ENCODE measurements at places on chromosomes 16 and 17.

DNA sequence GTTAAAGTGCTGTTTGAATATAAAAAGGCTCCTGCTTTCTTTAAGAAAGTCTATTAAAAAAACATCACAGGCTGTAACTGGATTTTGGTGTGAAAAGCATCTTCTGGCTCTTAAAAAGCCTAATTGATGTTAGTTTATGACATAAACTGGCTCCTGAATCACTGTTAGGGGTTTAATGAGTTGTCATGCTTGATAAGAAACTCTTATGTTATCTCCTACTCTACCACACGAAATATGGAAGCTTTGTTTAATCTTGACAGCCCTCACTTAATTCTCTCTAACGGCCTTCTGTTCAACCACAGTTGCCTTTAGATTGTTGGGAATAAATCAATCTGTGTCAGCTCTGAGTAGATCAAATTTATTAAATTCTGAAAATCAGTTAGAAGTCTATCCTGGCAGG lies 51.5 kb downstream of the CPPED1 start:
- DNase-seq, result no peak

DNA sequence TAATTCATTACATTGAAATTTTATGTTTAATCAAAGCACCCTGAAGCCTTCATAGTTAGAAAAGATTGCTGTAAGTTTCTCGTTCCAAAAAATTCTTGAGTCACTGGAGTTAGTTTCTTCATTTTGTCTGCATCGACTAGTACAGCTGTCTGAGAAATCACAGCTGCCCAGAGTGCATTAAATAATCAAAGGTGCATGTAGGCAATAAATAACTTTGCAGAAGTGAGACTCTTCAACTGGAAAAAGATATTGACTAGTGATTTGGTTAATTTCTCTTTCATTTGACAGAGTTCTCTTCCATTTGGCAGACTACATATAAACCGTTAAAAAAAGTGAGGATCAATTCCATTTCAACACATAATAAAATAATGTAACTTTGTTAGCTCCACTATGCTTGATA lies 234.0 kb downstream of the CNTNAP4 start:
- no peak for DNase-seq

DNA sequence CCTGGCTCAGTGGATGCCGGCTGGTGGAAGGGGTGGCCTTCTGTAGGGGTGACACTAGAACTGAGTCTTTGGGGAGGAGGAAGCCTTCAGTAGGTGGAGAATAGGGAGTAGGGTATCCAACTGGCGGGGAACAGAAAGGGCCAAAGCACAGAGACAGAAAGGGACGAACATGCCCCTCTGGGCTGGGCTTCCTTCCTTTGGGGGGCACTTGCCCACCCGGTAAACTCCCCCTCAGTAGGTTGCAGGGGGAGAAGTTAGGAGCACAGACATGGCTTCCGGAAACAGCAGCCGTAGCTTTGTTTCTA lies 774 bp downstream of the ENGASE start:
- DNase-seq, result no peak

DNA sequence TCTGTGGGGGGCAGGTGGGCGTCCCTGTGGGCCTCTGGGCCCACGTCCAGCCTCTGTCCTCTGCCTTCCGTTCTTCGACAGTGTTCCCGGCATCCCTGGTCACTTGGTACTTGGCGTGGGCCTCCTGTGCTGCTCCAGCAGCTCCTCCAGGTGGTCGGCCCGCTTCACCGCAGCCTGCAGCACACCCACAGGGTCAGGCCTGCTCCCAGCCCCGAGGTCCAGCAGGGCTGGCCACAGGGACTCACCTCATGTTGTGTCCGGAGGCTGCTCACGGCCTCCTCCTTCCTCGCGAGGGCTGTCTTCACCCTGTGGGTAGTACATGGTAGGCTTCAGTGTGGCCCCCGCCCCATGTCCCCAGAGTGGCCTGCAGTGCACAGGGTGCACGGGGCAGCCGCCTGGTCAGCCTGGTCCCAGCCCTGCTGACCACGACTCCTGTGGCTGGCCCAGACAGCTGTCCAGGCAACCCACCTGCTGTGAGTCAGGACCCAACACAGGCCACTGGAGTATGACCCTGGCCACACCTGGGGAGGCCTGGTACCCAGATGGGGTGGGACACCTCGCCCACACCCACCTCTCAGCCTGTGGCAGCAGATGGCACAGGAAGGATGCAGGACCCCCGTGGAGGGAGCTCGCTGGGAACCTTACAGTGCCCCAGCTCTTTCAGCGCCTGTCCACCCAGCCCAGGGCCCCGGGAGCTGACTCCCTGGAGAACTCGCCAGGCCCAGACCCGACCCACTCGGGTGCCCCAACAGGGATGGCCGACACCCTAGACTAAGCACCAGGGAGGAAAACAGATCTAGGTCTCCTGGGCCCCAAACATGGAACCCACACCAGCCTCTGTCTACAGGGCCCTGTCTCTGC lies 23.9 kb upstream of the AATK start:
- DNase-seq, result no peak

- DNase-seq, result no peak
Observed at GRCh38 chr17:32636598-32637218, 149.9 kb downstream of the CDK5R1 start.

DNA sequence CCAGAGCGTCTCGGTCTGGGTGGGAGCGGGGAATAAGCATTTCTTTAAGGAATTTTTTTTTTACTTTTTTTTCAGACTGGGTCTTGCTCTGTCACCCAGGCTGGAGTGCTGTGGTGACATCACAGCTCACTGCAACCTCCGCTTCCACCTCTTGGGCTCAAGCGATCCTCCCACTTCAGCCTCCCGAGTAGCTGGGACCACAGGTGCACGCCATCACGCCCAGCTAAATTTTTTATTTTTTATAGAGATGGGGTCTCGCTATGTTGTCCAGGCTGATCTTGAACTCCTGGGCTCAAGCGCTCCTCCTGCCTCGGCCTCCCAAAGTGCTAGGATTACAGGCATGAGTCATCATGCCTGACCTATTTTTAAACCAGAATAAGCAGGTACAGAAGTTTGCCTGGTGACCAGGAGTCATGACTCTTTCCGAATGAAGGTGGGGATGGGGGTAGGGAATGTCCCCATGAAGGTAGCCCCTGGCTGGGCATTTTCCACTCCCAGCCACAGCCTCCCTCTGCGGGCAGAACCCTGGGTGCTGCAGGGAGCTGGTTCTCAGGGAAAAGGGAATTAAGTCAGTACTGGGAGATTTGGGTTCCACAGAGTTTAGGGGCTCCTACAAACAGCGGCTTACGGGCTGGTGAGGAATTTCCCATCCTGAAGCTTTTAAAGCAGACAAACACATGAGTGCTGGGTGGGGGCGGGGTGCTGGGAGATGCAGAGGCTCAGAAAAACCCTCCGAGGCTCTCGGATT lies 48.3 kb downstream of the TBC1D16 start:
- no peak for DNase-seq

DNA sequence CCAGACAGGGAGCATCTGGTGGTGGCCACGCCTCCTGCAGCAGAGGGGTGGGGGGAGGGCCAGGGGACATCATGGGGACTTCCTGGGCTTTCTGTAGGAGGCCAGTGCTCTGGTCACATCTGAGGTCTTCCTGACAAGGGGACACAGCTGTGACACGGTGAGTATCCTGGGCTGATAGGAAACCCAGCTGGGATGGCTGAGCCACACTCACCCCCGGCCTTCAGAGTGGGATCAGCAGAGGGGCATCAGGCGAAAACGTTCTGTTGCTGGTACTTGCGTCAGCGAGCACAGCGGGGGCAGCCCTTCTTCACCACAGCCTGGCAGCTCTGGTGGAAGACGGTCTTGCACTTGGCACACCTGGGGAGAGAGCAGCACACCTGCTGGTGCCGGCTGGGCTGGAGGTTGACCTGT lies 122.9 kb upstream of the SMURF2 start:
- no peak for DNase-seq

DNA sequence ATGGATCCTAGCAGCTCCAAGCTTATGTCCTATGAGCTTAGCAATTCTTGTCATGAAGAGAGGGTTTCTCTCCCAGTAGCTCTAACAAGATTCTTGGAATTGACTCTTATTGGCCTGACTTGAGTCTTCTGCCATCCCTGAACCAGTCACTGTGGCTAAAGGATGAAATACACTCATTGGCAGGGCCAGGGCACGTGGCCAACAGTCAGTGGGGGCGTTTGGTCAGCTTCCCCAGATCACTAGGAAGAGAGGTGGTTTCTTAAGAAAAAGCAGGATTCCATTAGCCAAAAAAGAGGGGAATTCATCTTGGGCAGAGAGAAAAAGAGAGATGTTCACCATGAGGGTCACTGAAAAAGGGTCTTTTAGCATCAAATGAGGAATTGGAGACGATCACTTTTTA lies 363.2 kb downstream of the SNX29 start:
- DNase-seq, result no peak

Measured in activated CD4-positive, alpha-beta T cell treated with anti-CD3 and anti-CD28 coated beads for 1 hour (primary cell).